ENCODE measurements at places on chromosomes 16 and 17. TPM values are rescaled to one million over a fixed set of nuclear protein-coding genes. Genes with fewer than 3 reads are reported as not detected.

The SCGB1C2 gene
- total RNA-seq: not detected

DNA sequence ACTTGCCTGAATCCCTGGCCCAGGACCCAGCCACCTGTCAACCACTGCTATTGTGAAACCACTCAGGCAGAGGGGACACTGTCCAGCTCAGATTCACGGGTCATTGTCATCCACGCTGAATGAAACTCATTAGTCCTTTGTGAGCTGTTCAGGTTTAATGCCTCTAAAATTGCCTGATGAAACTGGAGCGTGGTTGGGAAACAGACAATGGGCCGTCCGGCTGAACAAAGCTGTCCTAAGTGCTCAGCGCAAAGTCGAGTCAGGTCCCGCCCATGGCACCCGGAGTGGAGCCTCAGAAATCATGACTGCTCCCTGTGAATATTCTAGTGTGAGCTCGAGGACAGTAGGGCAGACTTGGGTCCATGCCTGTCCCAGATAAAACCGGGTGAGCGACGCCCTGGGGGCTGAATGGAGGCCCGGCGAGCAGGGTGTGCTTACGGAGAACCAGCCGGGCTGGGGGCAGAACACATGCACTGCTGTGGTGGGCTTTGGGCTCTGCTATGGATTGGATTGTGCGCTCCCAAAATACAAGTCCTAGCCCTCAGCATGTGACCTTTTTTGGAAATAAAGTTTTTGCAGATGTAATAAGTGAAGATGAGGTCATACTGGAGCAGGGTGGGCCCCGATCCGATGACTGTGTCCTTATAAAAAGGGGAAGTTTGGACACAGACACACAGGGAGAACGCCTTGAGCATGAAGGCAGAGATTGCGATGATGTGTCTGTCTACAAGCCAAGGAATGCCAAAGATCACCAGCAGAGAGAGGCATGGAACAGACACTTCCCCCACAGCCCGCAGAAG lies 12.9 kb upstream of the CMIP start:
- H3K4me3 ChIP-seq: no peak overlapping the region
- no peaks in the 10 kb centered on the region for H3K27me3 ChIP-seq
- H3K36me3 ChIP-seq: no peaks in the 10 kb centered on the region
- H3K27ac ChIP-seq: no peak overlapping the region
- DNase-seq: no peak

- no peak overlapping the region for H3K4me3 ChIP-seq
- no peaks in the 10 kb centered on the region for H3K4me1 ChIP-seq
- H3K27me3 ChIP-seq: no peaks in the 10 kb centered on the region
- no peak overlapping the region for H3K27ac ChIP-seq
- peak; percentile 31 for DNase-seq
- no peaks in the 10 kb centered on the region for H3K36me3 ChIP-seq
These were observed 21.1 kb downstream of the CLUH start for GRCh38 chr17:2690165-2691068.

GRCh38 chr17:36777118-36777517 lies 160.2 kb upstream of the LHX1 start:
- H3K27me3 ChIP-seq: no peaks in the 10 kb centered on the region
- no peak for DNase-seq
- H3K4me1 ChIP-seq: no peaks in the 10 kb centered on the region

GRCh38 chr17:45823598-45823997 lies 21.1 kb upstream of the SPPL2C start:
- no peak overlapping the region for H3K27ac ChIP-seq
- H3K4me1 ChIP-seq: no peaks in the 10 kb centered on the region
- H3K36me3 ChIP-seq: no peaks in the 10 kb centered on the region
- no peaks in the 10 kb centered on the region for H3K27me3 ChIP-seq

The CES3 gene
- 0.29 TPM for total RNA-seq

DNA sequence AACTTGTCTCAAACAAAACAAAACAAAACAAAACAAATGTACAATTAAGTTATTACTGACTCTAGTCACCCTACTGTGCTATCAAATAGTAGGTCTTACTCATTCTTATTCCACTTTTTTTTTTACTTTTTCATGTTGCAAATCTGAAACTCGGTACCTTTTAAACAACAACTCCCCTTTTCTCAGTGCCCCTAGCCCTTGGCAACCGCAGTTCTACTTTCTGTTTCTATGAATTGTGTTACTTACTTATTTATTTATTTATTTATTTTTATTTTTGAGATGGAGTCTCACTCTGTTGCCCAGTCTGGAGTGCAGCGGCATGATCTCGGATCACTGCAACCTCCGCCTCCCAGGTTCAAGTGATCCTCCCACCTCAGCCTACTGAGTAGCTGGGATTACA lies 104.0 kb downstream of the SLC39A11 start:
- no peaks in the 10 kb centered on the region for H3K4me1 ChIP-seq
- H3K36me3 ChIP-seq: no peaks in the 10 kb centered on the region
- H3K4me3 ChIP-seq: no peak overlapping the region
- H3K27ac ChIP-seq: no peak overlapping the region

DNA sequence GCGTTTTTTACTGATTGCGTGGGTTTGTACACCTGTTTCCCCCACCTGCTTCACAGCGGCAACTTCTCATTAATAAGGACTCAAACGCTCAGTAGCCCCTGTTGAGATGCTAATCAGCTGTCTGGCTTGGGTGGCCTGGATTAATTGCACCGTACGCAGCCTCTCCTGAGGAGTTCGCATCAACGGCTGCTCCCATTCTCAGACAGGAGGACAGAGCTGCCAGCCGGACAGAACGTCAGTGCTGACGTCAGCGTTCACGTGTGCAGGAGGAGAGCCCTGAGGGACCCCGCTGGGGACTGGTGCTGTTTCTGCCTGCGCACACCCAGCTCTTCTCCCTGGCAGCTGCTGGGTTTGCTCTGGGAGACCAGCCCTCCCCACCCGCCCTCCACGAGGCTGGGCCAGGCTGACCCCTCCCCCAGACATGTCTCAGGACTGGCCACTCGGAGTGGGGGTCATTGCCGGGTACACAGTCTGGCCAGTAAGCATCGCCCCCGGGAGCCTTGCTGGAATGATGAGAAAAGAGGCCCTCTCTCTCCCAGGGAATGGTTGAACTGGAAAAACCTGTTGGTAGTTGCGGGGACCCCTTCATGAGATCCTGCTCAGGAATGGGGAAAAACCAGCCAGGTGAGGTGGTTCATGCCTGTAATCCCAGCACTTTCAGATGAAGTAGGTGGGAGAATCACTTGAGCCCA lies 5.7 kb upstream of the BANP start:
- no peaks in the 10 kb centered on the region for H3K4me1 ChIP-seq
- no peaks in the 10 kb centered on the region for H3K27me3 ChIP-seq
- peak overlapping the region; percentile 81 for H3K27ac ChIP-seq
- H3K36me3 ChIP-seq: no peaks in the 10 kb centered on the region

DNA sequence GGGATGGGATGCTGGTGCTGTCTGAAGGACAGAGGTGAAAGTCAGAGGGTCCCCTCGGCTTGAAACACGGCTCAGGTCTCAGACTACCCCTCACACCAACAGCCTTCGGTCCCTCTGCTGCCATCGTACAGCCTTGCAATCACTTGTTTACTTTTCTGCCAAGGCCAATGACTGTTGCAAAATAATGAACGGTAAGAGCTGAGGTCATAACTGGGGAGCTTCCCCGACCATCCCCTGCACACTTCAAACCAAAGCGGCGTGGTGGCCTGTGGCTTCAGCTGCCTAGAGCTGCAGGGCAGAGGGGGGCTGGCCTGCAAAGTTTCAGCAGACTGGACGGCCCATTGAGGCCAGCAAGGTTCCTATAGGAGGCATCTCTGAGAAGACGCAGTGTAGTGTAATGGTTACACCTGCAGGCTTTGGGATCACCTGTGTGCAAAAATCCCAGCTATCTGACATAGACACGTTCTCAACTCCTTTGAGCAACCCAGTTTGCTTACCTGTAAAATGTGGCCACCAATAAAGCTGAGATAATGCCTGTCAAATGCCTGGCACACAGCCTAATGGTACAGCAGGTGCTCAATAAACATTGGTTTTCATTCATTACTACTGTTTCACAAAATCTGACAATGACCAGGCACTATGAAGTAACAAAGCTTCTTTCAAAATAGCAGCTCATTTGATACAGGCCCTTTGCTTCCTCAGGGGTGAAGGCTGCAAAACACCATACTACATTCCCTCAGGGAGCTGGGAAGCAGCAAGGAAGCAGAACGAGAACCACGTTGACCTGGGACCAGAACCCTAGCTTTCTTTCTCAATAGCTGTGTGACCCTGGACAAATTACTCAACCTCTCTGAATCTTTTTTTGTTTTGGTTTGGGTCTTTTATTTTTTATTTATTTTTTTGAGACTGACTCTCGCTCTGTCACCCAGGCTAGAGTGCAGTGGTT lies 5.0 kb downstream of the PAM16 start:
- no peak overlapping the region for H3K27ac ChIP-seq
- no peaks in the 10 kb centered on the region for H3K27me3 ChIP-seq
- H3K4me1 ChIP-seq: no peaks in the 10 kb centered on the region
- DNase-seq: no peak
- no peaks in the 10 kb centered on the region for H3K36me3 ChIP-seq
- no peak overlapping the region for H3K4me3 ChIP-seq

GRCh38 chr16:69017036-69017783 lies 88.2 kb upstream of the HAS3 start:
- H3K27me3 ChIP-seq: no peaks in the 10 kb centered on the region
- no peak overlapping the region for H3K4me3 ChIP-seq

GRCh38 chr16:10239640-10240039 lies 57.4 kb upstream of the GRIN2A start:
- H3K4me1 ChIP-seq: no peaks in the 10 kb centered on the region
- no peaks in the 10 kb centered on the region for H3K27me3 ChIP-seq
- no peak overlapping the region for H3K4me3 ChIP-seq

DNA sequence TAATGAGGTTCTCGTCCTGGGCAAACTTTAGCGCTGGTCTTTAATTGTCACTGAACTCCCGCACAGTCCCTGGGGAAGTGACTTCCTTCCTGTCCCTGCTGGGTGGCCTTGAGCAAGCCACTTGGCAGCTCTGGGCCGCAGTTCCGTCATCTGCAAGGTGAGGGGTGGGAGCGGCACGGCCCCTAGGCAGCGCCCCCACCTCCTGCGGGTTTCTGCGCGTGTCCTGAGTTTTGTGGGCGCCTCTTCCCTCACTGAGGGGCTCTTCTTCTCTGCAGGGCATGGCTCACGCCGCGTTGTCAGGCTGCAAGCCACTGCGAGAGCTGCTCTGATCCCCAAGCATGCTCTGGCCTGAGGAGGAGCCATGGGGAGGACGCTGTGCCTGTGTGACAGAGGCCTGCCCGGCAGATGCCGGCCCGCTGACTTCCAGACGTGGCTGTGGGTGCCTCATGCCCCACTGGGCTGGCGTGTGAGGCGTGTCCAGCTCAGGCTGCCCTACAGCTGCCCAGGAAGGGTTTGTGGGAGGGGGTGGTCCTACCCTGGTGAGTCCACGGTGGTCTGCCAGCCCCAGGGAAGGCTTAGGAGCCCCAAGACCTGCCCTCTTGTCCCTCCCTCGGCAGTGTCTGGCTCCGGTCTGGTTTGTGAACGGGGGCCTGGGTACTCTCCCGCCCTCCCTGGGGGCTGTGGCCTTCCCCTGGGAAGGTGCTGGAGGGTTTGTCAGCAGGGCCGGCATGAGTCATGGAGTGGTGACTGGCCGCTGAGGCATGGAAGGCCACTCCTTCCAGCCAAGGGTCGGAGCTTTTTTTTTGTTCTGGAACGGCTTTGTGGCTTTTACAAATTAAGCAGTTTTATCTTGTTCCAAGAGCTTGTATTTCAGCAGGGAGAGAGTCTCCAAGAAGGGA lies 182.0 kb downstream of the SEC14L1 start:
- no peaks in the 10 kb centered on the region for H3K36me3 ChIP-seq
- peak overlapping the region; percentile 53 for H3K4me3 ChIP-seq
- H3K27ac ChIP-seq: peak overlapping the region; percentile 100
- DNase-seq: peak; percentile 73

- no peaks in the 10 kb centered on the region for H3K27me3 ChIP-seq
- DNase-seq: no peak
- no peaks in the 10 kb centered on the region for H3K36me3 ChIP-seq
- H3K4me1 ChIP-seq: no peaks in the 10 kb centered on the region
- no peak overlapping the region for H3K4me3 ChIP-seq
These were observed 42.4 kb upstream of the ZFP90 start for GRCh38 chr16:68496689-68497088.

GRCh38 chr16:22692916-22693637 lies 120.9 kb upstream of the HS3ST2 start:
- no peaks in the 10 kb centered on the region for H3K36me3 ChIP-seq
- no peak for DNase-seq
- H3K4me3 ChIP-seq: no peak overlapping the region
